RPMI7951 (cell line): ENCODE measurements at places on chromosomes 3 and 15.

- DNase-seq, result no peak
These were observed 187.0 kb downstream of the UBE3A start for GRCh38 chr15:25251700-25252390.

DNA sequence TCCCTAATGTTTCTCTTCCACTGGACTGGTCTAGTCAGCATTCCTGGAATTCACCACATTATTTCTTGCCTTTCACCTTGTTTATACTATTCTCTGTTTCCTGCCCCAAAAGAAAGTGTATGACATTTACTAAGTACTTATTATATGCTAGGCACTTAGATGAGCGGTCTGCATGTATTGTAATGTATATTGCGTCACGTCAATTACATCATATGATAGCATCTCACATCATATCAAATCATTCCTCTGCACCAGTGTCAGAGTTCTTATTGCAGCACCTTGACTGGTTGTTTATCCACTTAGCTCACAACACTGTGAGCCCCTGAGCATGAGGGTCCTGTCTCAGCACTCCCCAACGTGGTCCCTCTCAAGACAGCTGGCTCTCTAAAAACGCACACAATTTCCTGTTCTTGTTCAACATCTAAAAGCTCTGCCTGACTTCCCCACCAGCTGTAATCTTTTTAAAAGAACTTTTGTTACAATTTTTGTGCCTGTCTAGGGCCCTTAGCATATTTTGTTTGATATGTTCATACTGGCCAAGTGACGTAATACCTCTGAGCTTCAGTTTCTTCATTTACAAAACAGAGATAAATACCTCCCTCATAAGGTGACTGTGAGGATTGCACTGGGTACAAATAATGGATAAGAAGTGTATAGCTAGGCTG is 58.8 kb downstream of the ARHGAP31 start:
- DNase-seq, result peak; percentile 50

DNA sequence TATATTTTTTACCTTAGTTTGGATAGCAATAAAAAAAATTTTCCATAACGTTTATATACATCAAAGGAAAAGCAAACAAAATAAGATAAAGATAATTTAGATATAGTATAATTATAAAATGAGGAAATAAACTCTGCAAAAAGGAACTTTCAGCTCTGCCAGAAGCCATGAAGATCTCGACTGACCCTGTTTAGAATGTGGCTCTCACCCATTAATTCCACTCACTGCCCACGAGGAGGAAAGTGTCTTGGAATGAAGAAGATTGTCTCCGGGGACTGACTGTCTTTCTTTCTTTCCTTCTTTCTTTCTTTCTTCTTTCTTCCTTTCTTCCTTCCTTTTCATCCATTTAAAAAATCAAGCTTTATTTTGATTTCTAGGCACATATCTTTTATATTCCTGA is 20.1 kb upstream of the PRR20G start:
- no peak for DNase-seq

- DNase-seq, result no peak
These were observed 212.3 kb upstream of the LRRFIP2 start for GRCh38 chr3:37386627-37387230.
